ENCODE measurements at places on chromosomes 6 and 20.

- DNase-seq, result no peak
These were observed 39.0 kb upstream of the PLN start for GRCh38 chr6:118509009-118509617.

DNA sequence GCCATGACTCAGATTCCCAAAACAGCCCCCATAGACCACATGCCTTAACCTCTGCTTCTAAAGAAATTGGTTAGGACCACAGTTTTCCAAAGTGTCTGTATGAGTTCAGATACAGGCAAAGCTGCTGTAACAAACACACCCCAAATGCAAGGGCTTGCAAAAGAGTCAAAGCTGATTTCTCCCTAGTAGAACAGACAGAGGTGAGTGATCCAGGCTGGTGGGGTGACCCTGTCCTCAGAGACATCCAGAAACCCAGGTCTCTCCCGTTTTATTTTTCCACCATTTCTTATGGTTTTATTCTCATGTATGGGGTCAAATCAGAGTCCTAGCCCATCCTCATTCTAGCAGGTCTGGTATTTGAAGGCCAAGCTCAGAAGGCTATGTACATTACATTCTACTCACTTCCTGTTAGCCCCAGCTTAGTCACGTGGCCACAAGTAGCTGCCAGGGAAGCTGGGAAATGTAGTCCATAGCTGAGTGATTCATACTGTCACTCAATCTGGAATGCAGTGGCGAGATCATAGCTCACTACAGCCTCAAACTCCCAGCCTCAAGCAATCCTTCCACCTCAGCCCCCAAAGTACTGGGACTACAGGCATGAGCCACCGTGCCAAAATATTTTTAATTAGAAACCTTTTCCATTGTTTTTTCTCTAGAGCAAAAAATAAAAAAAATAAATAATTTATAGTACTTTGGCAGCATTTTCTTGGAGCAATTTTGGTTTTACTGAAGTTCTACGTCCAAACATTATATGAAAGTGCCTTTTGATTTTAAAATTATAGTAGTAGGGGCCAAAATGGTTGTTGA lies 175.2 kb downstream of the ZMYND8 start:
- DNase-seq, result no peak

GRCh38 chr6:168603234-168603633 lies 162.2 kb downstream of the SMOC2 start:
- no peak for DNase-seq

DNA sequence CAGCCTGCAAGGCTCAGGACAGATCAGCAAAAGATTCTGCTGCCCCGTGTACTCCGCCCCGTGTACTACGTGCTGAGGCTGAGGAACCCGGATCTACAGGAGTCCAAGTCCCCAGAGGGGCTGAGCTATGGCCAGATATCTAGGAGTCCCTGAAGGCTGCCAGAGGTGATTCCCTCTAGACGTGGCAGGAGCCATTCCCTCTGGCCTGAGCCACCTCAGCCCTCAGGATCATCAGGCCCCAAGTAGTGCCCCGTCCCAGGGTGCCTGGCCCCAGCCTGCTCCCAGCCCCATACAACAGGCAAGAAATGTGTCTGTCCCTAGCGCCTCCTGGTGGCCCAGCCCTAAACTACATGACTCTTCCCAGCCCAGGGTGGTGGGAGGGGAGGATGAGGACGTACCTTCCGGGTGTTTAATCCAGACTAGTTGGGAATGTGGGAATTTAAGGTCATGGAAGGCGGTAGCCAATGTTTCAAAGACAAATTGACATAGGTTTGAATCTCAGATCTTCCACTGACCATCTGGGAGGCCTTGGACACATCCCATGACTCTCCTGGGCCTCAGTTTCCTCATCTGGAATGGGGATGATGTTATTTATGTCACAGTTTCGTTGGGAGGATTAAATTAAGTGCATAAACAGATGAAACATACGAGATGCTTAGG lies 49.4 kb upstream of the PTPN1 start:
- peak; percentile 98 for DNase-seq

DNA sequence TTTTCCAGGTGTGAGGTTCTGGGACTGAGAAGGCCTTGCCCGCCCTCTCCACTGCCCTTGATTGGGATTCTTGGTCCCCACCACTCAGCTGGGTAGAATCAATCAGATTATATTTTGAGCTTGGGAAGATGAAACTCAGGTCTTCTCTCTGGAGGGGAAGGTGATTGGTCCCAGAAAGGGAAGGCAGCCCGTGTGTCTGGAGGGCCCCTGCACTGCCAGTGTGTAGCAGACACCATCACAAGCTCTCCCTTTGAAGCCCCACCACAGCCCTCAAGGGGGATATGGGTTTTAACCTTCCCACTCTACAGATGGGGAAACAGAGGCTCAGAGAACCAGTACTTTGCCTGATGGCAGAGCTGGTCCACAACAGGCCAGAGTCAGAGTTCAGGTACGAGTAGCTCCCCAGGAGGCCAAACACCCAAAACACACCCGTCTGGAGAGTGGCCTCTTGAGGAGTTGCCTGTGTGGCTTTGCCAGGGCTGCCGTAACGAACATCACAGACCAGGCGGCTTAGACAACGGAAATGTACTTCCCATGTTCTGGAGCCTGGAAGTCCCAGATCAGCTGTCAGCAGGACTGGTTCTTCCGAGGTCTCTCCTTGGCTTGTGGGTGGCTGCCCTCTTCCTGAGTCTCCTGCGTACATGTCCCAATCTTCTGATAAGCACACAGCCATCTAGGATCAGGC lies 205.6 kb downstream of the SYNDIG1 start:
- DNase-seq, result no peak

Data from lower leg skin (tissue), 4 donors.